ENCODE measurements at places on chromosomes 4 and X.

DNA sequence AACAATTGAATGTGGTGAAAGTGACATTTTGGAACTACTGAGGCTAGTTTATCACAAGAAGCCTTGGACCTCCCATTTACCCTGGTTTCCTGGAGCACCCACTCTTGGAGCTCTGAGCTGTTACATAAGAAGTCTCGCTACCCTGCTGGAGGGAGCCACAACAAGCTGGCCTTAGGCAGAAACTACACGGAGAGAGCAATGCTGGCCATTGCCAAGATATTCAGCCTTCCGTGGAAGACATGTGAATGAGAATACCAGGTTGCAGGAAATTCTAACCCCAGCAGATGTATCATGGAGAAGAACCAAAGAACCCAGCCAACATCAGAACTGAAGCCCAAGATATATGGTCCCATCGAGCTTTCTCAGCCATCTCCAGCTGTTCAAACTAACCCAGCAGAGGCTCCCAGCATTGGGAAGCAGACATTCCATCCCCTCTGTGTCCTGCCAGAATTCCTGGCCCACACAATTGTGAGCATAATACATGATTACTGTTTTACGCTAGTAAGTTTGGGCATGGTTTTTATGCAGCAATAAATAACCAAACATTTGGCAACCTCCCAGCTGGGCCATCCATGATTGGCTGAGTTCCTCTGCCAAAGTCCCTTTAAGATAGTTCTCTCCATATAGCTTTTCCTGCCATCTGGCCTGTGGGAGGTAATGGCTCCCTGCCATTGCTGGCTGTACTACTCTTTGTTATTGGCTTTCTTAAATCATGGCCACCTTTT lies 17.9 kb upstream of the PDE5A start:
- H3K27ac ChIP-seq, result no peak overlapping the region
- H3K4me1 ChIP-seq, result no peaks in the 10 kb centered on the region
- peaks cover 4% of the 10 kb centered on the region for H3K27me3 ChIP-seq
- DNase-seq, result no peak

- H3K27me3 ChIP-seq, result no peaks in the 10 kb centered on the region
- H3K27ac ChIP-seq, result no peak overlapping the region
- H3K4me1 ChIP-seq, result no peaks in the 10 kb centered on the region
- no peak for DNase-seq
- H3K36me3 ChIP-seq, result no peaks in the 10 kb centered on the region
- no peak overlapping the region for H3K4me3 ChIP-seq
Observed at GRCh38 chr4:179112441-179113170, 1670.4 kb upstream of the AGA start.

- H3K4me3 ChIP-seq, result no peak overlapping the region
- no peaks in the 10 kb centered on the region for H3K4me1 ChIP-seq
- no peaks in the 10 kb centered on the region for H3K36me3 ChIP-seq
- no peaks in the 10 kb centered on the region for H3K27me3 ChIP-seq
- no peak overlapping the region for H3K27ac ChIP-seq
Observed at GRCh38 chrX:5084279-5084678, 1144.4 kb downstream of the NLGN4X start.

GRCh38 chr4:46953564-46953963 lies 39.8 kb downstream of the GABRA4 start:
- H3K36me3 ChIP-seq, result no peaks in the 10 kb centered on the region
- no peaks in the 10 kb centered on the region for H3K4me1 ChIP-seq
- H3K4me3 ChIP-seq, result no peak overlapping the region
- no peak overlapping the region for H3K27ac ChIP-seq
- H3K27me3 ChIP-seq, result no peaks in the 10 kb centered on the region

- H3K4me1 ChIP-seq, result no peaks in the 10 kb centered on the region
- peak overlapping the region; percentile 76 for H3K4me3 ChIP-seq
- H3K36me3 ChIP-seq, result peaks cover 5% of the 10 kb centered on the region
- H3K27me3 ChIP-seq, result no peaks in the 10 kb centered on the region
- DNase-seq, result peak; percentile 28
Observed at GRCh38 chrX:48475296-48475695, 703 bp upstream of the FTSJ1 start.

DNA sequence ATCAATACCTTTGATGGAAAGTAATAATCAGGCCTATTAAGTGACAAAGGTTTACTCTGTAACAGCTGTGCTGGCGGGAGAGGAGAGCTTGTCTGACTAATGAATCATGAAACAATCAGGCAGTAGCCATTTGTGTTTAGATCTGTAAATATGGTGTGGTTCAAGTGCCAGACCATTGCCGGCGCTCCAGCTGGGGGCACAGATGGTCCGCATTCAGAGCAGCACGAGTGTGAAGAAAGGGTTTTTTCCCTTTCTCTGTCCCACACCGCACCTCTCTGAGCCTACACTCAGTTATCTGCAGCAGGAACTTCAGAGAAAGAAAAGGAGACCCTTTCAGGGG lies 111.3 kb upstream of the PAQR3 start:
- no peaks in the 10 kb centered on the region for H3K36me3 ChIP-seq
- peaks cover 14% of the 10 kb centered on the region for H3K4me1 ChIP-seq
- no peak overlapping the region for H3K4me3 ChIP-seq
- DNase-seq, result no peak
- no peaks in the 10 kb centered on the region for H3K27me3 ChIP-seq
- H3K27ac ChIP-seq, result no peak overlapping the region

- H3K36me3 ChIP-seq, result peaks cover 16% of the 10 kb centered on the region
- H3K4me3 ChIP-seq, result no peak overlapping the region
- no peak overlapping the region for H3K27ac ChIP-seq
- no peak for DNase-seq
Observed at GRCh38 chr4:84680956-84681355, 98.0 kb downstream of the CDS1 start.
